Ecto neural progenitor cell (in vitro differentiated cells): ENCODE measurements at places on chromosomes 6 and 20.

DNA sequence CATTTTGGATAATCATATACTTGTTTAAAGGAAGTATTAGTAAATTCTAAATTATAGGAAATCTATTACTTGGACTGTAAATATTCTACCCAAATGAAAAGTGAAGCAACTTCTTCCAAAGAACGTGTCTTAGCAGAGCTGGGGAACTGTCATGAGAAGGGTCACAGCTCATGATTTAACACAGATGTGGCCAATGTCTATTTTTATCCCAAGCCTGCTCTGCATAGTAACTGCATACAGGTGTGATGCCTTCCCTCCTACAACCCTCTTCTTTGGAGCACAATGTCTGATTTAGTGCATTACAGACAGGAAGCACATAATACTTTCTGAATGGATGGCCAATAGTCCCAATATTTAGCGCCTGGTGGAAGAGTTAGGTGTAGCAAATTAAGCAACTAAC lies 138.7 kb upstream of the THEMIS start:
- no peak for DNase-seq

DNA sequence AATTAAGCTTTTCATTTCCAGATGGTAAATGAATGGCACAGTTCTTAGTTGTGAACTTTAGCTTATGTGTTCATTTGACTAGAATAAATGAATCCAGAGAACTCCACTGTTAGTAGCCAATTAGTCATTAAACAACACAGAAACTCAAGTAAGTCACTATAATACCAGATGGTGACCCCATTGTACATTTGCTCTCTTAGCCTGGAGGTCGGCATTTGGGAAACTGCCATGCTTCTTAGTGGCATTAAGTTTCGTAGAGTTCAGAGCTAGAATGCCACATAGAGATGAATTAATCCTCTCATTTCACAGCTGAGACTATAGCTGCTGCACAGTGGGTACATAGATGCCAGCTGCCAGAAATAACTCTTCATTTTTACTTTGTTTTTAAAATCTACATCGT lies 10.8 kb upstream of the DTNBP1 start:
- no peak for DNase-seq

DNA sequence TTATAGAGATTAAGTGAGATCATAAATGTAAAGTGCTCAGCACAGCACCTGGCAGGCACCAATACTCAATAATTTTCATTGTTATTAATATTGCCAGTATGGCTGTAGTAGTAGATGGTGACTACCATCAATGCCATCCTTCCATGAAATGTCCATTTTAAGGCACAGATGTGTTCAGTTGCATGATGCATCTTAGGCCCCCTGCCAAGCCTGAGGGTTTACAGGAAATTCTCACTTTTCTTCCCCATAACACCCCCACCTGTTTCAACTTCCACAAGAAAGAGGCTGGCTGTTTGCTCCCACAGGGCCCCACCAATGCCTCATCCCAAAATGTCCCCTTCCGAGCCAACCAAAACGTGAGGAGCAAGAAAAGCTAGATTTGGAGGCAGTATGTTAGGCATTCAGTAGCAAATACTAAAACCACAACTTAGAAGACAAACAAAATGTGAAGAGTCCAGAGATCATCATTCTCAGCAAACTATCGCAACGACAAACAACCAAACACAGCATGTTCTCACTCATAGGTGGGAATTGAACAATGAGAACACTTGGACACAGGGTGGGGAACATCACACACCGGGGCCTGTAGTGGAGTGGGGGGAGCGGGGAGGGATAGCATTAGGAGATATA lies 110.6 kb upstream of the NHSL1 start:
- no peak for DNase-seq

DNA sequence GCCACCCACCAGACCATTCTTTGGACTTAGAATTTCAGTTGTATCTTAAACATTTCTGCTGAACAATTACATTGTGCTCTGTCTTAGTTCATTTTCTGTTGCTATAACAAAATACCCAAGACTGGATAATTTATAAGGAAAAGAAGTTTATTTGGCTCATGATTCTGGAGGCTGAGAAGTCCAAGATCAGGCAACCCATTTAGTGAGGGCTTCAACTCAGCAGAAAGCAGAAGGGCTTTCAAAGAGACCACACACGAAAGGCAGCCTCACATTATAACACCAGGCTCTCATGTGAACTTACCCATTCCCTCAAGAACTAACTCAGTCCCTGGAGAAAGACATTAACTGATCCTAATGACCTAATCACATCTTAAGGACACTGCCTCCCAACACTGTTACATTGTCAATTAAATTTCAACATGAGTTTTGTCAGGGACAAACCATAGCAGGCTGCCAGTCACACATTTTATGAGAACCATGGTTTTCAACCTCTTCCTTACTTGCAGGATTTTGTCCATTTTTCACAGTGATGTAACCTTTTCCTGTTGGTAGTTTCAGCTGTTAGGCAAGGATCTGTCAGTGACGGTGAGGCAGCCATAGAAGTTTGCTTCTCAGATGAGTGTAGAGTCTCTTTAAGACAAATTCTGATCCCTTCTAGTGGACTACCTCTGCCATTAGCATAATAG lies 399.6 kb upstream of the SOX4 start:
- no peak for DNase-seq

GRCh38 chr6:151327101-151327500 lies 64.3 kb downstream of the ZBTB2 start:
- no peak for DNase-seq

DNA sequence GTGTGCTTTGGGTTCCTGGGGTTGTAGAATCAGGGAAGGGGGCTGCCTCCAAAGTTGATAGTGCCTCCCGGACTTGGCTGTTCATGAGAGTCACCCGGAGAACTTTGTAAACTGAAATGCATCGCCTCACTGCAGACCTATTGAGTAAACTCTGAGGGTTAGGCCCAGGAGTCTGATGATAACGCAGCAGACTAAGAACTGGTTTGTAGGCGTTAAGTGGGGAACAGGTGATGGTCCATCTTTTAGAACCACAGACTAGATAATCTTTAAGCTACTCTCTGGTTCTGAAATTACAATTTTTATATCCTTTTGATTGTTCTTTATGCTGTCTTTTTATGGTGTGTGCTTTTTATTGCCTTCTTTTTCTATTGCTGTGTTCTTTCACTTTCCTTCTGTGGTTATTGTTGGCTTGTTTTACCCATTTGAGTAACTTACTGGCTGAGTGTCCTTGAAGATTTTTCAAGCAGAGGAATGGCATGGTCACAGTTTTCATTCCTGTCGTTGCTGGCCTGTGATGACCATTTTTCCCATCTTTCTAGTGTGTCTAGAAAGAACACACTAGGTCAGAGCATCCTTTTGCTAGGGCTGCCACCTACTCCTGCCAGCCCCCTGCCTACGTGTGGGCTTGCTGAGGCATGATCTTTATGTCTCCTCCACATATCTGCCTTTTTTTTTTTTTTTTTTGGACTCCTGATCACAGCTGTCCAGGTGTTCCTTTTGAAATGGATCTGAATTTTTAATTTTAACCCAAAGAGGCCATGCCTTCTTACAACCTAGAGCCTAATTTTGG lies 30.9 kb downstream of the LRRC1 start:
- DNase-seq = no peak

- no peak for DNase-seq
Observed at GRCh38 chr20:37240337-37241067, 21.1 kb downstream of the GHRH start.

DNA sequence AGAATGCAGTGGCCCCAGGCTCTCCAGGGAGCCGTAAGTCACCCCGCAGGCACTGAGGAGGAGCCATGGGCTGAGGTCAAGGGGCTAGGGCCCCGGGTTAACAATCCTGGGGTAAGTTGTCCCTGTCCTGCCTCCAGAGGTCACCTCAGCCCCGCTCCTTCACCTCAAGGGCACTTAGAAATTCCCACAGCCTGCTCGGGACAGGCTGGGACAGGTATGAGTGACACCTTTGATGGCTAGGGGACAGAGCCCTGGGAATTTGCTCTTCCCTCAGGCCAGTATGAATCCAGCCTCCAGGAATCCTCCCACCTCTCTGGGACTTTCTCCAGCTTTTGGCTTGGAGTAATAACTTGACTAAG lies 3.5 kb upstream of the GRM4 start:
- DNase-seq = no peak

- DNase-seq = no peak
Observed at GRCh38 chr20:36628076-36628475, 17.9 kb downstream of the SLA2 start.
